Stimulated activated CD8-positive, alpha-beta memory T cell treated with anti-CD3 and anti-CD28 coated beads, Interleukin-15, amount 100 ng/mL, for 24 hours (primary cell): ENCODE measurements at places on chromosomes 7 and 10.
A peak's percentile ranks its signal among the peaks of the same experiment; 100 is the strongest.

- no peak for DNase-seq
Measured at GRCh38 chr7:42180806-42181205, 56.2 kb downstream of the GLI3 start.

DNA sequence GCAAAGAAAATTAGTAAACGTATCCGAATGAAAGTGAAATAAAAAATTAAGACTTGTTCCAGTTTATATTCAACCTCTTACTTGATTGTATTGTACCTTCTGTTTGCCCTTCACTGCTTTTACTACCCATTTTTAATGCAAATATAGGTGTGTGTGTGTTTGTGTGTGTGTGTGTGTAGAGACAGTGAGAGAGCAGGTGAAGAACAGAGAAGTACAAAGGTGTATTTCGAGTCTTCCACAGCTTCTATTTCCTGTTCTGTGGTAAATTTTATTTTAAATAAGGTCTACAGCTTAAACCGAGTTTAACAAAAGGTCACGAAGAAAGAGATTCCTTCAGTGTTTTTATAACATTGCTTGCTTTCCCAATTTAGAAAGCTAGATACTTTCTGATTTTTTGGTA lies 12.7 kb upstream of the SVIL start:
- DNase-seq: no peak

DNA sequence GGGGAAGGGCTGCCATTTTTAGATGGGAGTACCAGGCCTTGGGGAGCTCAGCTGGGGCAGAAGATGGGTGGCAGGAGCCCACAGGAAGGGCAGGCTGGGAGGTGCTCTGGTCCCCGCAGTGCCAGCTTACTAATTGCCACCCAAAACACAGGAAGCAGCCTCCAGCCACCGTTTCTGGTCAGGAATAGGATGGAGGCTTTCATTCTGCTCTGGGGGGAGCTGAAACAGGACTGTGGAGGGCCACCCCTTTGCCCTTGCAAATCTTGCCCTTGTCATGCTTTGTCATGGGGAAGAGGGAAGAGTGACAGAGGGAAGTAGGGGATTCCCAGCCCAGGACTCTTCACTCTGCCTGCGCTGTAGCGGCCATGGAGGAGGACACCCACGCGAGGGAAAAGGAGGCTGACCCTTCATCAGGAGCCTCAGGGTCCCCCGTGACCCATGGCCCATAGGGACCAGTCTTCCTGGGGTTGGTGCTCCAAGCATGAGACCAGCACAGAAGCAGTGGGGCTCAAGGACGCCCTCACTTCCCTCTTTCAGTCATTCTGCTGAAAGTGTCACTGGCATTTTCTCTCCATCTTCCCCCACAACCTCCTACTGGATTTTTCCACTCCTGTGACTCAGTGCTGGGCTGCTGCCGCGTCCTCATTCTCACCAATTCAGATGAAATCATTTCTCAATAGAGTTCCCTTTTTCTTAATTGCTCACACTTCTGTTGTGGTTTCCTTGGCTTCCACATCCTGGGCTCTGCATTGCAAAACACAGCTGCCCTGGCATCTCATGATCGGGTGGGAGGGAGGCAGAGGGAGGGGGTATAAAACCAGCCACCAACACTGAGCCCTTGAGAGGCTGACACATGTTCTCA lies 61.9 kb downstream of the MKI67 start:
- no peak for DNase-seq

DNA sequence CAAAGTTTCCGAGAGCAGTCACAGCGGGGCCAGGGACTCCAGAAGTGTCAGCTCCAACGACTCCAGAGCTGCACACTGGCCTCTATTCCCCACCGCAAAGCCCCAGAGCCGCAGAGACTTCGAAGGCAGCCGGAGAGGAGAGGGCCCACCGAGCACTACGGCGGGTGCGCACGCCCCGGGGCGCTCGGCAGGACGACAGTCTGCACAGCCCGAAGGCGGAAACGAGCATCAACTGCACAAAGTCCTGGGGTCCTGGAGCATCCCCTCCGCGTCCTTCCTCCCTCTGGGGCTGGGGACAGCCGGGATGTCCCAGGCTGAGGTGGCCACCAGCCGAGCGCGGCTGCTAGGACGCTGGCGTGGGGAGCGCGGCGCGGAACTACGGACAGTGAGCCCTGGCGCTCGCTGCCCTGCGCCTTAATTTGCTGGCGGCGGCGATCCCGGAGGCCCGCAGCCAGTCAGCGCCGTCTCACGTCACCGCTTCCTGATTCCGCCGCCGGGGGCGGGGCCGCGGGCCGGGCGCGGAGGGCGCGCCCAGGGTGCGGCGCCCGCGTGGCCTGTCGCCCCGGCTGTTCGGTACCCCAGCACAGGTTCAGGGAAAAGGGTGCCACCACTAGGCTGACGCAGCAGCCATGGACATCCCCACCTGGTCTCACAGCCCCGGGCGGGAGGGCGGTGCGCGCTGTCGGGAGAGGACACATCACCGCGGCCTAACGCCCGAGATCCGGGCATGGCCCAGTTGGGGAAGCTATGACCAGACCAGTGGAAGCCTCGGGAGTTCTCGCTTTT lies at the start of gene TBX20:
TBX20 (minus strand) TSS at position 391 of the 786 bp plus-strand sequence. CDS start 480 bp downstream, outside the sequence.
- DNase-seq: no peak

DNA sequence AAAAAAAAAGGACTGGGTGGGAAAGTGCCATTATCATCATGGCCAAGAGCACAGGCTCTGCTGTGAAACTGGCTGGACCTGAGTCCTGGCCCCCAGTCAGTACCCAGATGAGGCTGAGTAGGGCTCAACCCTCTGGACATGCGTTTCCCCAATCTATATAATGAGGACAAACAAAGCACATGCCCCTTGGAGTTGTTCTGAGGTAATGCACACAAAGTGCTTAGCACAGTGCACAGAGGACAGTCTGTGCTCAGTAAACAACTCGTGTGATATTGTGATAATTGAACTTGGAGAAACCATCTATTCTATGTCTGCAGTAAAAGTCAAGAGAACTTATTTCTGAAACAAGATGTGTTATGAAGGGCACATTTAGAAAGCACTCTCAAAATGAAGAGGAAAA lies 138.8 kb downstream of the KCNMA1 start:
- DNase-seq: no peak

DNA sequence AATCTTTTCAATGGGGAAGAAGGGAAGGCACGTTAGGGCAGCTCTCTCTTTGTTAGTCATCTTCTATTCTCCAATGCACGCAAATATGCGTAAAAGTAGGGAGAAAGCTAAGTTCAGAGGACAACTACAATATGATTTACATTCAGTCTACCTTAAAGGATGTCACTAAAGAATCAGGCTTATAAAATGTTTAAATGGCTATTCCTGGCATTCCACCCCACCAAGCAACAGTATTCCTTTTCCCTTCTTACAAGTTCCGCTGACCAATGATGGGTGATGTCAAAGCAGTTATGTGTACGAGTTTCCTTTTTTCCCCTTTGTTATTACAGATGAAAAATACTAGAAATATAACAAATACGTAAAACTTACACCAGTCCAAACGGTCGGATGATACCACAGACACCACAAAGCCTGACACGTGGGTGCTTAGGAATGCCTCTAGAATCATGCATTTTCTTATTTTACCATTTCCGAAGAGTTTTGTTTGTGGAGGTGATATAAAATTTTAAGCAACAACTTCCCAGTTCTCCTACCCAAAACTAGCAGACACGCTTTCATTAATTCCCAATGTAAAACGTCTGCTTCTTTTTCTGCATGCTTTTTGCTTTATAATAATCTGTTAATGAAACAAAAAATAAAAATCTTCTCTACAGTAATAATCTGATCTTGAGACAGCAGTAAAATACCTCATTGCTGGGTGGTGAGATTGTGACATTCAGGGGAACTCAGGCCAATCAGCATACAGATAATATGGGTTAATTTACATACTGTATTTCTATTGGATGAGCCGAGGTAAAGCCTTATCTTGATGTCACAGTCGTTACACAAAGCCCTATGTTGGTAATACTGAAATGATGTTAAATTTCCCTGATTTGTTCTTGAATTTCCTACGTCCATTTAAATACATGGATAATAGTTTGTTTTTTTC lies 708 bp upstream of the GPR85 start:
- DNase-seq: no peak

GRCh38 chr10:21757185-21757901 lies 223.3 kb downstream of the MLLT10 start:
- DNase-seq: no peak

DNA sequence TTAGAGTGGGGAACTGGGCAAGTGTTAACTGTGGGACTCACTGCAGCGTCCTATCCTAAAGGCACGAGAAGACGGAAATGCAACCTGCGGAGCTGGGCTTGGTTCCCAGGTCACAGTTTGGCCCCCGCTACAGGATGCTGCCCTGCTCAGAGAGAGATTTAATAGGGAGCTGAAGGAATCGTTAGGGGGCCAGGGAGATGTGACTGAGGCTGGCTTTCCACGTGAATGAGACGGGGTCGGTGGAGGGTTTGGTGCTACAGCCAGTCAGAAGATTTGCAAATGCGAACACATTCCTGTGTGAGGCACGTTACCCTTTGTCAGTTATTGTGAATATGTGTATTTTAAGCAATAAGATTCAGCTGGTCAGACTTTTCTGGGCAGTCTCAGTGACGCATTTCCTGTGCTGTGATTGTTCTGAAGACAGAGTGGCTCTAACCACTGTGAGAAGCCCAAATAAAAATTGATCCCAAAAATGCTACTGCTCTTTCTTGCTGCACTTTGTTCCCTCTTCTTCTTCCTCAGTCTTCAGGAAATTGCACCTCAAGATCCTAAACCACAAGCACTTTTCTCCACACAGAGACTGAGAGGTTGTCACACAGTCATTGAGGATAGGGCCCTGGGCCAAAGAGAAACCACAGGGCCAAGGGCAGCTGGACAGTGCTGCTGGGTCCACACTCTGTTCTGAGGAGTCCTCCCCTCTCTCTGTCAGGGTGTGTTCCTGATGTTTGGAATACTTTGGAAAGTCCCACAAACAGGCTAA lies 21.2 kb downstream of the CYP17A1 start:
- no peak for DNase-seq

- no peak for DNase-seq
Measured at GRCh38 chr10:106935978-106936451, 228.5 kb downstream of the SORCS1 start.

- no peak for DNase-seq
Measured at GRCh38 chr7:48389977-48390376, 218.7 kb downstream of the ABCA13 start.

- DNase-seq: no peak
Measured at GRCh38 chr10:43040482-43041256, 36.2 kb upstream of the RET start.

GRCh38 chr7:154440058-154440457 lies 387.9 kb downstream of the DPP6 start:
- DNase-seq: no peak

DNA sequence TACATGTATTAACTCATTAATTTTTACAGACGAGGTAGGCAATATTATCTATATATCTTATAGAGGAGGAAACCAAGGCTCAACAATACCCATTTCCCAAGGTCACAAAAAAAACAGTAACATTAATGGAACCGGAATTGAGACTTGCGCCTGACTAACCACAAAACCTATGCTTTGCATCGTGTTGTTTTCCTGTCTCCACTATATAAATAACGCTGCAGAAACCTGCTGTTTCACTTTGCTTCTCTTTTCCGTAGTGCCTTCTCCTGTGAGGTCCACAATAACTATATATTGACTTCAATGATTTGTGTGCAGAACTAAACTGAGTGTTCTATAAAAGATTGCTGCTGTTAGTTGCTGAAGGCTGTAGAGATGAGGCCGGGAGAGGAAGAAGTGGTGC lies 97.7 kb upstream of the RPA3 start:
- DNase-seq: no peak

GRCh38 chr7:73742338-73742752 lies 3.7 kb upstream of the ABHD11 start:
- no peak for DNase-seq

- DNase-seq: no peak
Measured at GRCh38 chr10:121919666-121920065, 8.2 kb downstream of the ATE1 start.

DNA sequence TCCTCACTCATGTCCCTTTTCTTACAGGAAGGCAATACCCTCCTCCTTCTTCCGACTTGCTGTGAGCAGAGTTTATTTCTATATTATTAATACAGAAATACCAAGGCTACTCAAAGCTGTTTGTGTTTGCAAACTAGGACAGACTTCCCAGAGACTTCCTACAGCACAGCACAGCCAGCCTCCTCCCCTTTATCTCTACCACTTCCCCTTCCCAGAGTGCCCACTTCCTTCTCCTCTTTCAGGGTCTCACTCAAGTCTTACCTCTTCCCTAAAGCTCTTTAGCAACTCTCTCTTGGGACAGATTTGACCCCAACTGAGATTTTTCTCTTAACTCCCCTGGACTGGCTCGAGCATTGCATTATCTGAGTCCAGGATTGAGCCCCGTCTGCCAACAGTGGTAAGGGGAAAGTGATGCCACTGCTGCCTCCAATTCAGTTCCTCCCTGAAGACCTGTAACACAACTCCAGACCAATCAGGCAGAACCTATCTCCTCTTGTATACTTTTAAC lies 5.5 kb upstream of the LRGUK start:
- no peak for DNase-seq

- DNase-seq: peak; percentile 23
Measured at GRCh38 chr10:69089638-69090599, 2.0 kb downstream of the SRGN start.

DNA sequence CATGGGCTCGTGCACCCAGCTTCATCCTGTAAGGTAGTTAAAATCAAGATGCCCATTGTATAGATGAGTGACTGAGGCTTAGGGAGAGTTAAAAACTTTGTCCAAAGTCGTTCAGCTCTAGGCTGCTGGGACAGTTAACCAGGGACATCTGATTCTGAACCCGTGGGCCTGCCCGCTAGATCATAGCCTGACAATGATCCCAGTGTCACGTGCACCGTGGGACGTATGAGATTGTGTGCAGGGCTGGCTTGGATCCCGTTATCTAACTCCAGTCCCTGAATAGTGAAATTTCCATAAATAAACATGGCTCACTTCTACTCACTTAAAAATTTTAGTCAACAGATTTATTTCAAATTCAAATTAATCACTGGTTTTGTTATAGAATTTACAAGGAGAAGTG lies 24.9 kb downstream of the C10orf120 start:
- no peak for DNase-seq

GRCh38 chr7:101185258-101185839 lies 5.3 kb upstream of the NAT16 start:
- no peak for DNase-seq

GRCh38 chr10:49394933-49395740 lies 752 bp downstream of the DRGX start:
- DNase-seq: no peak

DNA sequence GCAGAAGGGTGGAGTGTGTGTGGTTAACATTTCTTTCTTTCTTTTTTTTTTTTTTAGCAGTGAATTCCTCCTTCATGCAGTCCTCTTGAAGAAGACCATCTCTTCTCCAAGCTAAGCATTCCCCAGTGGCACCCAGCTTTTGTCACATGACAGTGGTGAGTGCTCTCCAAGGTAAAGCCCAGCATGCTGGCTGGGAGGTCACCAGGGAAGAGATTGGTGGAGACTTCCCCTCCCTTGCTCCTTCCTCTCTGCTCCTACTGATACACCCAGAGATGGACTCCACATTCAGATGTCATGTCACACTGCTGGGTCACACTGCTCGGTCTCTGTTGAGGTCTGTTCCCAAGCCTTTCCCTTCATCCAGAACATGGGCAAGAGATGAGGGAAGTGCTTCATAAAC lies 55.3 kb downstream of the FRMPD2 start:
- no peak for DNase-seq
